Pons (tissue), 1 donor: ENCODE measurements at places on chromosomes 11 and 22.

DNA sequence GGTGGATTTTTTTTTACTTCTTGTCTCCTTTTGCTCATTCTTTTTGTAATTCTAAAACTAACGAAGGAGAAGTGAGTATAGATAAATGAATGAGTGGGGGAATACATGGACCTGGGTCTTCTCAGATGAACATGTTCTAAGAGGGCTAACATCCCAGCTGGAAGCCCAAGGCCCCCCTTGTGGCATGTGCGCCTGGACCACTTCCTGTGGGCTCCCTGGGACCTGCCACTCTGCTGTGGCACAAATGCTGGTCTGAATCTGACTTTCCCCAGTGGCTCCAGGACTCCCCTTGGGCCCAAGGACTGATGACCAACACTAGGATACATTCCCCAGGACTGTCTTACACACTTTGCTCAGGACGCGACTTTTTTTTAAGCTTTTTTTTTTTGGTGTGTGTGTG is 32.7 kb upstream of the ALX4 start:
- DNase-seq: no peak

GRCh38 chr11:119709638-119710346 is 19.2 kb downstream of the NECTIN1 start:
- DNase-seq: no peak

- no peak for DNase-seq
Measured at GRCh38 chr22:38841211-38841610, 2.6 kb downstream of the NPTXR start.

DNA sequence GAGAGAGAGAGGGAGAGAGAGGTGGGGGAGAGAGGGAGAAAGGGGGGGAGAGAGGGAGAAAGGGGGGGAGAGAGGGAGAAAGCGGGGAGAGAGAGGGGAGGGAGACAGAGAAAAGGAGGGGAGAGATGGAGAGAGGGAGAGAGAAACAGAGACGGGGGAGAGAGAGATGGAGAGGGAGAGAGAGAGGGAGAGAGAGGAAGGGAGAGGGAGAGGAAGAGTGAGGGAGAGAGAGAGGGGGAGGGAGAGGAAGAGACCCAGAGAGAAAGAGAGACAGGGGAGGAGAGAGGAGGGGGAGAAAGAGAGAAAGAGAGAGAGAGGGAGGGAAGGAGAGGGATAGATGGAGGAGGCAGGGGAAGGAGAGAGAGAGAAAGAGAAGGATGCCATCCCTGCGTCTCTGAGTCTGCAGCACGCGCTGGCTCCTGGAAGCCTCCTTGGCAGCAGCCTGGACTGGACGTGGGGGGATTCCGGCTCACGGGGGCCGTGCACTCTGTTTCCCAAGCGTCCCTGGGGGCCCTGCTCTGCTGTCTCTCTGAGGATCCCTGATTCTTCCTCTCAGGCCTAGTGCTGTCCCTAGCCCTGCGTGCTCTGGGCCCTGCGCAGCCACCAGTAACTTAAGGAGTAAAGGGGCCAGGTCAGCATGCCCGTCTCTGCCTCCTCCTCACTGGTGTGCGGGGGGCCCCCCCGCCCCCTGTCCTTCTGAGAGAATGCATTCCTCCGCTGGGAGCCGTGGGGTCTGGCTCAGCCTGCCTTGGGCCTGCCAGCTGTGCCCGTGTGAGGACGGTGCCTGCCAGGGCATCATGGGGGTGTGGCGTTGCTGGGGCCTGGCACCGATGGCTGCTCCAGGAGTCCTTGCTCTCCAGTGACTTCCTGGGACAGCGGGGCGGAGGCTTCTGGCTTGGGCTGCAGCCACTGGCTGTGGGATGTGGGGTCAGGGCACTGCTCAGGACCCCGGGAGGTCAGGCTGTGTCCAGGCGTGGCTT is 429.5 kb downstream of the TBC1D22A start:
- peak; percentile 12 for DNase-seq

GRCh38 chr11:1473011-1473628 is 13.5 kb downstream of the MOB2 start:
- no peak for DNase-seq

- no peak for DNase-seq
Measured at GRCh38 chr11:110000850-110001249, 92.3 kb upstream of the ZC3H12C start.

- no peak for DNase-seq
Measured at GRCh38 chr11:94795476-94796189, 27.5 kb downstream of the AMOTL1 start.
